Left lung (tissue), 14 donors: ENCODE measurements at places on chromosomes 16 and 17. TPM values are rescaled to one million over a fixed set of nuclear protein-coding genes. Genes with fewer than 3 reads are reported as not detected.

KRTAP17-1 gene
- not detected for polyA plus RNA-seq

BCAR1 gene
- 60.8 TPM for polyA plus RNA-seq

CLEC10A gene
- 3.6 TPM for polyA plus RNA-seq

DYNLRB2 gene
- polyA plus RNA-seq, result 9.6 TPM

CLEC3A gene
- 0.14 TPM for polyA plus RNA-seq

DNA sequence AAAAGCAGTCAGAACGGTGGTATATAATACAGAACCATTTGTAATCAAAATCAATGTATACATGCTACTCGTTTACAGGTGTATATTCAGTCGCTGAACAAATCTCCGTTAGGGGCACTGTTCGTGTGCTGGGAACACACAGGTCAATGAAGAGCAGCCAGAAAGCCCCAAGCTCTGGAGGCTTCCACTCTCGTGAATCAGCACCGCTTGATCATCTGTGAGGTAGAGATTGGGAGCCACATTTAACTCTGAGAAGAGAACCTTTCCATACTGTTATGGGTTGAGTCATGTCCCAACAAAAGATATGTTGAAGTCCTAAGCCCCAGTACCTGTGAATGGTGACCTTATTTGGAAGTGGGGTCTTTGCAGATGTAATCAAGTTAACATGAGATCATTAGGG is 5.4 kb upstream of the CYTH1 start:
- no peak for DNase-seq

GRCh38 chr17:43628089-43628650 is 33.6 kb downstream of the MEOX1 start:
- no peak for DNase-seq
